ENCODE measurements at places on chromosomes 4 and X.

GRCh38 chr4:15238720-15239119, 189.1 kb upstream of the C1QTNF7 start:
- DNase-seq, result no peak

DNA sequence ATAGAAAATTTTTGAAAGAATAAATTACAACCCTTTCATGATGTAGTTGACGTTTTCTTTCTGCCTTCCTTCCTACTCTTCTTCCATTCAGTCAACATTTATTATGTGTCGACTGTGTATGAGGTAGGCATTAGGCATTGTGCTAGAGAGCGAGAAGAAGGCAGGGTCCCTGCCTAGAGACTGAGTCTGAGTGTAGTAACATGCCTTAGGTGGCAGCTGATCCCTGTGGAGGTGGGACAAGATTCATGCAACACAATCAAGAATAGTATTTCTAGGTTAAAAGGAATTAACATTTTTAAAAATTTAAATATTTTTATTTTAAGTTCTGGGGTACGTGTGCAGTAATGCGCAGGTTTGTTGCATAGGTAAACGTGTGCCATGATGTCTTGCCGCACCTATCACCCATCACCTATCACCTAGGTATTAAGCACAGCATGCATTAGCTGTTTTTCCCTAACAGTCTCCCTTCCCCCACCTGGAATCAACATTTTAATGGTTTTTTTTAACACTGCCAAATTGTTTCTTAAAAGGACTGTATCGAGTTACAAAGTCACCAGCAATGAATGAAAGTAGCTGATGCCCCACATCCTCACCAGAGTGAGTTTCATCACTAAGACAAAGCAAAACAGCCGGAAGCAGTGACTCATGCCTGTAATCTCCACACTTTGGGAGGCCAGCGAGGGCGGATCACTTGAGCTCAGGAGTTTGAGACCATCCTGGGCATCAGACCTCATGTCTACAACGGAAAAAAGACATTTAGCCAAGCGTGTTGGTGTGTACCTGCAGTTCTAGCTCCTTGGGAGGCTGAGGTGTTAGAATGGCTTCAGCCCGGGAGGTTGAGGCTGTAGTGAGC, 84.0 kb downstream of the WWC2 start:
- DNase-seq, result peak; percentile 87

DNA sequence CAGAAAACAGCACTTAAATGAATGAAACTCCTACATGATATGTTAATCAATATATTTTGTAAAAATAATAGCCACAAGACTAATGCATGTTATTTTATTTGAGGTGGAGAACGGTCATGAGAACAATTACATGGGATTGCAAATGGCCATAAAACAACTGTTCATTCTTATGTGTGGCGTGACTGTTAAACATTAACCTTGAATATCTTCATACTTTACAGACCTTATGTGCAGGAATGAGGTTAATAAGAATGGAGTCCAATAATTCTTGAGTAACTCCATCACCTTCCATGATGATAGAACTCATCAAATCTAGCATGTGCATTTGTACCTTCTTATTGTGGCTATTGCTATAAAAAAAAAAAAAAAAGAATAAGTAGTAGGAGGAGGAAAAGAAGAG, 55.3 kb downstream of the PDS5A start:
- no peak for DNase-seq

- DNase-seq, result peak; percentile 54
These were observed at the start of gene GDPD2 for GRCh38 chrX:70422851-70423341. TSS of gene GDPD2 (plus strand) at chrX:70423314. CDS start at chrX:70424985, 1,671 bp downstream.

DNA sequence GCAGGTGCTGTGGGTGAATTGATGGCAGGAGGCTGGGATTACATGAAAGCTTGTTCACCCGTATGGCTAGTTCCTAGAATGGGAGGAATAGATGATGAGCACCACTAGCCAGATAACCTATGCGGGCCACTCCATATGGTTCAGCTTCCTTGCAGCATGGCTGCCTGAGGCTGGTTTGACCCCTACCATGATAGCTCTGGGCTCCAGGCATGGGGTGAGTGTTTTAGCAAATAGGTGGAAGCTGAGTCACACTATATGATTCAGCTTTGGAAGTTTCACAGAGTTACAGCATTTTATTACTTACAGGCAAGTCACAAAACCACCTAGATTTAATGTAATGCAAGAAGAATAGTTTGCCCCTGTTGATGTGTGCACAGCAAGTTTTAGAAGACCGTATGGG, 603.2 kb downstream of the STIM2 start:
- no peak for DNase-seq

All from DMS153 (cell line).